Substantia nigra (tissue), 51 donors: ENCODE measurements at places on chromosomes 4 and X.

GRCh38 chr4:95129821-95130311 lies 372.1 kb downstream of the BMPR1B start:
- DNase-seq = no peak

- DNase-seq = no peak
Measured at GRCh38 chr4:166972071-166972470, 262.2 kb downstream of the SPOCK3 start.

GRCh38 chr4:153432965-153433753 lies 33.0 kb upstream of the TMEM131L start:
- DNase-seq = no peak

- DNase-seq = no peak
Measured at GRCh38 chr4:23970201-23970850, 80.5 kb upstream of the PPARGC1A start.

GRCh38 chr4:26873391-26874026 lies 12.9 kb downstream of the STIM2 start:
- DNase-seq = no peak

DNA sequence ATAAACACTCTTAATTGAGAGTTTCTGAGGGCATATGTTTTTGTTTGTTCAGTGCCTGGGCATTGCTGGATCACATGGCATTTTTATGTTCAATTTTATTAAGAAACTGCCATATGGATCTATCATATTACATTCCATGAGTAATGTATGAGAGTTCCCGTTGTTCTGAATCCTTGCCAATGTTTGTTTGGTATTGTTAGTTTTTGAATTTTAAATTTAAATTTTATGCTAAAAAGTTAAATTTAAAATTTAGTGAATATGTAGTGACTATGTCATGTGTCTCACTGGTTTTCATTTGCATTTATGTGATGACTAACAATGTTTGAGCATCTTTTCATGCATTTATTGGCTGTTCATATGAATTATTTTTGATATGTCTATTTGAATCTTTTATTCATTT lies 54.8 kb upstream of the GEMIN8 start:
- DNase-seq = no peak
